ENCODE measurements at places on chromosomes 3 and 15. TPM values are rescaled to one million over a fixed set of nuclear protein-coding genes. Genes with fewer than 3 reads are reported as not detected.

The SLC2A2 gene
- not detected for total RNA-seq

The RASGRP1 gene
- not detected for total RNA-seq

The BFSP2 gene
- total RNA-seq: not detected

The CELSR3 gene
- 2.7 TPM for total RNA-seq

The EFCAB12 gene
- 0.15 TPM for total RNA-seq

The NTRK3 gene
- not detected for total RNA-seq

The IQGAP1 gene
- total RNA-seq: 122 TPM

The SPINK8 gene
- total RNA-seq: not detected

The RTP3 gene
- not detected for total RNA-seq

The BUB1B gene
- total RNA-seq: 35.5 TPM
